ENCODE measurements at places on chromosomes 7 and 10.

DNA sequence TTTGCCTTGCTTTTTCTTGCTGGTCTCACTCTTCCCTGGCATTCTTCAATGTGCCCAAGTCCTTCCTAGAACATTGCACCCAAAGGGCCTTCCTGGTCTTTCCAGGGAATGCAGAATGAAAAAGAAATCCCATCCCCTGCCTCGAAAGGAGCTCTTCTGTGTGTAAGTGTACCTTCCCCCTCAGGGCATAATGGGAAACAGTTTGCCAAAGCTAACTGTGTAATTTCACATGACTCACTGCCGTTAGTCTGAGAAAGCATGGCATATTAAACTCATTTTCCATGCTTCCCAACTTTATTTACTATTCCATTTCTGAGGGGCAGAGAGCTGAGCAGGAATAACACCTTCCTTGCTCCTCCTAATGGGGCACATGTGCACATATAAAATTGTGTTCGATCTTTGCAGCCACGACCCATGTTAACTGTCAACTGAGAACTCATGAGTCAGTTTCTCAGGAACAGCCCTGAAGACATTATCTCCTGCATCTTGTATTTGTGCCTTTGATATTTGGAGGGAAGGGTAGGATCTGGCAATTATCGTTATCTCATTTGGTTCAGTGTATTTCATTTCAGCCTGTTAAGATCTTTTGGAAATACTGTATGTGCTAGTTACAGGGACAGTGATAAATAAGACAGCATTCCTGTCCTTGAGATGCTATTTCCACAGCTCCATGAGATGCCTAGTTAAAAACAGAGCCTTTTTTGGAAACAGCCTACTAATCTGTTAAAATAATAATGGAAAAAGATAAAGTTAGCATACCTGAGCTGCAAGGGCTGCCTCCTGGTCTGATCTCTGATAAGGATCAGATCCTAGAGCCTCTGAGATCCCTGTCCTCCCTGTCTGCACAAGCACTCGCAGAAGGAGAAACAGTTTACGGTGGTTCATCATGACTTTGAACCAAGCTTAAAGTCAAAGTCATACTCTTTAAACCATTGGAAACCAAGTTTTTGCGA is 42.3 kb downstream of the IKZF1 start:
- DNase-seq: no peak

DNA sequence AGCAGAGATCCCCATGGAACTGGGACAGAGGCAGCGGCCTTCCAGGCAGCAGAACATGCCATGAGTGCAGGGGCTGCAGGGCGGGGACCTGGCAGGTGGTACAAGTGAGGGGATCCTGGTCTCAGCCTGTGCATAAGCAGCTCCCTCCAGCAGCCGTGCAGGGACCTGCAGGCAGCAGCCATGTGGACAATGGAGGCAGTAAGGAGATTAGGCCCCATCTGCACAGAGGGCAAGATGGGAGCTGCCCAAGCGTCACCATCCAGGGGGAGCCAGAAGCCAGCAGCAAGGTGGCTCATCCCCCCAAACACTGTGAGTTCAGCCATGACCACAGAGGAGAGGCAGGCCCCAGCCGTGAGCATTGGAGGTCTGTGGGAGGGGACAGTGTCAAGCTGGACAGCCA is 3.1 kb downstream of the DDC start:
- no peak for DNase-seq

DNA sequence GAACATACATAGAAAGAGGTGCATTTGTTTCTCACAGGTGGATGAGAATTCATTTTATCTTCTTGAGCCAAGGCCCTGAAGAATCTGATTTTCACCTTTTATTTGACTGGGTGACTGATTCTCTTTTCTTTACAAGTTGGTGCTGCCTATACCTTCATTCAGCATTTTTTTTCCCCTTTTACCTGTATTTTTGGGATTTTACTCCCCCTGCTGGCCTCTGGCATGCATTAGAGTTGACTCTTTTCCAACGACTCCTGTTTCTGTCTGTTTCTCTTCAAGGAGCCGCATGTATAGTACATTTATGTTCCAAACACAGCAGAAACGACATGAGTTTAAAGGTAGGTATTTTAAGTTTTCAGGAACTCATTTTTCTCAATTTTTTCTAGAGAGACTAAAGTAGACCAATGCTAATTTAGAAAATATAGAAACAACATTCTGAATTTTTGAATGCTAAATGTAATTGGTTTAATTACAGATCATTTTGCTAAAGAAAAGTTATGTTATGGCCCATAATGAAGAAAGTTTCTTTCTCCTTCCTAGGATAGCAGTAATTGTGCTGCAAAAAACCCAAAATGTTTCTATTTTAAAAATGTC is 149.8 kb upstream of the HDAC9 start:
- DNase-seq: no peak

- DNase-seq: no peak
Observed at GRCh38 chr10:48648172-48648942, 36.3 kb upstream of the WDFY4 start.

DNA sequence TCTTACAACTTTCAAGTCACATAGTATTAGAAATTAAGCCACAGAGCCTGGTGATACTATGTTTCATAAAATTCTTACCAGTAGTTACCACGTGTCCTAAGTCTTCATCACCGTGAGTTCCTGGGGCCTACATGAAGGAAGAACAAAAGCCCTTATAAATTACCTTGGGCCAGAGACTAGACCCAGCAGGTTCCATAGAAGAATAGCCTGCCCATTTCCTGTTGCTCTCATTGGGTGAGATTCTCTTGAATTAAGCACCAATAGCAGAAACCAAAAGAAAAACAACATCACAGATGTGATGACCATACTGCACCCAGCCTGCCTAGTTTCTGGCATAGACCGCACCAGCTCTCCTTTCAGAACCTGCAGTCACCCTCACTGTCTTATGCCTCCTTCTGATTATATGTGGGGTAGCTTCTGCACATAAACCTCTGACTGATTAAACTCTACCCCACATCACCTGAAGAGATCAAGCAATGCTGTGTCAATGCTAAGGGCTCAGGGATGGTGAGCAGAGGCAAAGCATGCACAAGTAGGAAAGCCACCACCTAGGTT is 18.0 kb upstream of the SEM1 start:
- no peak for DNase-seq

DNA sequence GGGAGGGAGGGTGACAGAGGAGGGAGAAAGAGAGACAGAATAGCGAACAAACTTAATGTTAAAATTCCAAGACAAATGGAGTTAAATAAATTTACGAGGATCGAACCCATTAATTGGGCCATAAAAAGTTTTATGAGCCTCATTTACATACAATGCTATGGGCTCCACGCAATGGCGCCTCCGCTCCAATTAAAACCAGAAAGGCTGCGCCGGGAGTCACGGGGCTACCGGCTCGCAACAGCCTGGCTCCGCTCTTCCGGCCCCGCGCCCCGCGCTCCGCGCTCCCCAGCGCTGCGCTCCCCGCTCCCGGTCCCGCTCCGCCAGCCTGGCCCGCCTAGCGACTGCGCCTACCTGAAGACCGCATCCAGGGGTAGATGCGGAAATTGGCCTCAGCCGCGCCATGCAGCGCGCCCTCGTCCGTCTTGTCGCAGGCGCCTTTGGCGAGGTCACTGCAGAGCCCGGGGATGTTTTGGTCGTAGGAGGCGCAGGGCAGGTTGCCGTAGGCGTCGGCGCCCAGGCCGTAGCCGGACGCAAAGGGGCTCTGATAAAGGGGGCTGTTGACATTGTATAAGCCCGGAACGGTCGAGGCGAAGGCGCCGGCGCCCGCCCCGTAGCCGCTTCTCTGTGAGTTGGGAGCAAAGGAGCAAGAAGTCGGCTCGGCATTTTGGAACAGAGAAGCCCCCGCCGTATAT is 513 bp downstream of the HOXA7 start:
- no peak for DNase-seq

DNA sequence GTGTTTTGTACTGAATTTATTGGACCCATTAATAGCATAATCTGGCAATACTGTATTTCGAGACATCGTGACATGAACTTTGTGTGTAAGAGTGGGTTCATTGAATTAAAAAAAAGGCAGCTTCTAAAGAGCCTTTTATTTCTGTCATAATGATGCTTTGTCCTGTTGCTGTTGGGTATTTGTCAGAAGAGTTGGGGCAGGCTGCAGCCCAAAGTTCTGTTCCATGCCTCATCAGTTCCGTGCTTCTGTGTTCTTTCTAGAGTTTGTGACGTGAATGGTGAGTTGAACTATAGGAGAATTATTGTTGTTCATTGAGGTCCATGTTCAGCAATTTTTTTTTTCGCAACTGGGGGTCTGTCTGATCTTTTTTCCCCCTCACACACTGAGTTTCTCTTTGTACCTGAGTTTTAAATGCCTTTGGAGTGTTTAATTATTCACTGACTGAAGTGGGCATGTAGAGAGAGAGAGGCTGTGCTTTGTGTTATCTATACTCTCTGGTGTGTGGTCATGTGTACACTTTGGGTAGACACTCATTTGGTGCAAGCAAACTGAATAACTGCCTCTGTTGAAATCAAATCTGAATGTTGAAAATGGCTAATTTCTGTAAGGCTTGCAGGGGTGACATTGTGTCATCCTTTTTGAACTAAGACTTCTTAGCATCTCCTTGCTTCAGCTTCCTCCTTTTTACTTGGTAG is 69.8 kb downstream of the ADD3 start:
- no peak for DNase-seq

DNA sequence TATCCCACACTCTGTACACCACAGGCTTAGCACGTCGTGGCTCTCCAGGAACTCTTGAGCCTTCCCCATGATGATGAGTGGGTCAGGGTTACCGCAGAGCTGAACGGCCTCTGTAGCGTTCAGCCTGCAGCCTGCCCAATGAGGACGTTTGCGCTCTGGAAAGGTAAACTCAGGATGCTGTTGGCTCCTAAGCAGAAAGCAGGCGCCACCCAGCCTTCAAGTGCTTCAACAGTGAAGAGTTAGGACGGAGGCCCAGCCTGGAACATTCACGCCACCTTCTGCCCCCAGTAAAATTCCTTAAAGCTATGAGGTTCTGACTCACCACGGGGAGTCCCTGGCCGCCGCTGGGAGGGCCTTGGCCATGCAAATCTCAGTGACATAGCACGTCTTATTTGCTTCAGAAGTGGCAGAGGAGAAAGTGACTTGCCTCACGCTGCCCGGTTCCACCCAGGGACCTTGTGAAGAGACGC is 161.5 kb upstream of the SH2B2 start:
- no peak for DNase-seq
